PC-9 (cell line): ENCODE measurements at places on chromosomes 7 and 10.

GRCh38 chr7:29806995-29807841, 910 bp downstream of the WIPF3 start:
- no peak for DNase-seq

DNA sequence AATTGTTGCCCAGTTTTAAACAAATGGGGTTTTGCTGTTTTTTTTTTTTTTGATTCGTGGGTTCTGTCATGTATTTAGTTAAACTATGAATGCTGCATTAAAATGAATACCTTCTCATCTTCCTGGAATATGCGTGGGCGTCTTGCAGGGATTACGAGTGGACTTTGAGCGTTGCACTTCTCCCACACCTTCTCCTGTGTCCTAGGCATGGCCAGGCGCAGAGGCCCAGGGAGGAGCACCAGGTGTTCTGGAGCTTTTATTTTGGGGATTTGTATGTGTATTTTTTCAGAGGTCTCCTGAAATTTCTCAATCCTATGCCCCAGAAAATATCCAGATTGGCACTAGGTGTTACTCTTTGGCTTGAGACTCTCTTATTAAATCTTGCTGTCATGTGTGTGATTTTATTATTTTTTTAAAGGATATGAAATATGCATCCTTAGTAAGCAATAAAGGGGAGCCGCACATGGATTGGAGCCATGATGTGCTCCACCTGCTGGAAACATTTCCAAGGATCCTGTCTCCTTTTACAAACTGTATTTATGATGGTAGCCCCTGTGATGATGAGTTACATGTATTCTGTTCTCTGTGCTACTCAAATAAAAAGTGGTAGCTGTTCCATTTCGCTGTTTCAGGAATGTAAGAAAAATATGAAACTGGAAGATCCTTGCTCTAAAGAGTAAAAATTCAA, 482.2 kb upstream of the KLF6 start:
- DNase-seq = no peak

GRCh38 chr7:134016223-134016941, 110.8 kb upstream of the LRGUK start:
- DNase-seq = no peak

- no peak for DNase-seq
These were observed 131.9 kb upstream of the PCGF5 start for GRCh38 chr10:91088300-91089140.

GRCh38 chr10:28906934-28907333, 229.6 kb downstream of the BAMBI start:
- DNase-seq = no peak

GRCh38 chr10:61684894-61685507, 22.3 kb downstream of the CABCOCO1 start:
- DNase-seq = no peak
